ENCODE measurements at places on chromosomes 12 and 14.
A peak's percentile ranks its signal among the peaks of the same experiment; 100 is the strongest.

GRCh38 chr12:129185855-129186254, 332.6 kb downstream of the GLT1D1 start:
- DNase-seq, result no peak

- no peak for DNase-seq
Measured at GRCh38 chr14:39015360-39015961, 87.6 kb downstream of the SEC23A start.

DNA sequence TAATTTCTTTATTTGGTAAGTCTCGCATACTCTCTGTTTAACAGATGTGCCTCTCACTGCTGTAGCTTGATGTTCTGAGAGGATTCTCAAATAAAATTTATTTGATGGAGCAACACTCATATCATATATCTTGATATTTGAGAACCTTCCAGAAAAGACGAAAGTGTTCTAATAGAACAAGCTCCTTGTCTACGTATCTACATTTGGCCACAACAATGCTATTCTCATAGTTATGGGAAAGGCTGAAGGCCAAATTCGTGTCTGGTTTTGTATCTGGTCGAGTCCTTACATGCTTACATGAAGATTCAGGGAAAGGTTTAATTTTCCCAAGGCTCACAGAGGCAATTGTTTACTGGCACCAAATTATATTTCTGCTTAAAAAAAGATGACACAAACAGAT, 186.7 kb upstream of the SLC38A2 start:
- no peak for DNase-seq

DNA sequence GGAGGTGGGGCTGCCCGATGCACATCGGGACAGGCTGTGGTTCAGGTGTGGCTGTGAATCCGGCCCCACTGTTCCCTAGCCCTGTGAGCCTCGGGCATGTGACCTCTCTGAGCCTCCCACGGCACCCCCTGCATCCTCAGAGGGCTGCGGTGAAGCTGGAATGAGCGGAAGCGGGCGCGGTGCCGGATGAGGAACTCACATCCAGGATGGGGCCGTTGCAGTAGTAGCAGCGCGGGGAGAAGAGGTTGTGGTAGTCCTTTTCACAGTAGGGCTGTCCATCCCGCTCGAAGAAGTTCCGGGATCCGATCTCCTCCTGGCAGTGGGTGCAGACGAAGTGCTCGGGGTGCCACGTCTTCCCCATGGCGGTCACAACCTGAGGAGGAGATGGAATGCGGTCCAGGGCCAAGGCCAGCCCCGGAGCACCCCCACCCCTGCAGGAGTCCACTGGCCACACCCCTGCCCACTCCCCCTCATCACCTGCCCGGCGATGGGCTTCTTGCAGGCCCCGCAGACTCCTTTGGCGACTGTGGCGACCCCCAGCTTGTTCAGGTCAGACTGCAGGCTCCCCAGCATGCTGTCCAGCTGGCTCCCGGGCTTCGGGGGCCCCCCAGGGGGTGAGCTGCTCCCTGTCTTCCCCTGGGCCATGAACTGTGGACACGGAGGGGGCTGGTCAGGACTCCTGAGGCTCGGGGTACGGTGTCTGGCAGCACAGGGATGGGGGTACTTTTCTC, 13.9 kb upstream of the RPLP0 start:
- no peak for DNase-seq

DNA sequence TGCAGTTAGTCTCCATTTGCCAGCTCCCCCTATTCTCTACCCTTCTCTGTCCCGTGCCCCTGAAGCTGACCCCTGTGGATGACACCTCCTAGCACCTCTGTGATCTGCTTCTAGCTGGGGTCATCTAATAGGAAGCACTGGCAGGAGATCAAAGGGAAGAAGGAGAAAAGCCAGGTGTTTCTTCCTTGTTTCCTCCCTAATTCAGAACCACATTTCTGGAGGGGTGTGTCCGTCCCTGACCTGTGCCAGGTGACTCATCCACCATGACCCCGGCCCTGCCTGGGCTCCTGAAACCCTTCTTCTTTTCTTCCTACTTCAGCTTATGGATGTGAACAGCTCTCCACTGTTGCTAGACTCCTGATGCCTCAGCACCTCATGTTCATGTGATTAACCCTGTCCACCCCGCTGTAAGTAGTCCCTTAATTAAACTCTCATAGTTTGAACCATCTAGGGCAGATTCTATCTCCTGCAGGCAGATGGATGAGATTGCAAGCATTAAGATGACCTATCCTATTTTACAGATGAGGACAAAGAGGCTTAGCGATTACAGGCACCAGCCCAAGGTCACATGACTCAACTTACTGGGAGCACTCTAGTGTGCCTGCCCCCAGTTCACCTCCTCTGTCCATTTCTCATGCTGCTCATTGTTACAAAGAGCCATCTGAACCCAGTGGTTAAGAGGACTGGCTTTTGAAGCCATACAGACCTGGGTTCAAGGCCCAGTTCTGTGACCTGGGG, 770.5 kb downstream of the MED13L start:
- DNase-seq, result no peak

DNA sequence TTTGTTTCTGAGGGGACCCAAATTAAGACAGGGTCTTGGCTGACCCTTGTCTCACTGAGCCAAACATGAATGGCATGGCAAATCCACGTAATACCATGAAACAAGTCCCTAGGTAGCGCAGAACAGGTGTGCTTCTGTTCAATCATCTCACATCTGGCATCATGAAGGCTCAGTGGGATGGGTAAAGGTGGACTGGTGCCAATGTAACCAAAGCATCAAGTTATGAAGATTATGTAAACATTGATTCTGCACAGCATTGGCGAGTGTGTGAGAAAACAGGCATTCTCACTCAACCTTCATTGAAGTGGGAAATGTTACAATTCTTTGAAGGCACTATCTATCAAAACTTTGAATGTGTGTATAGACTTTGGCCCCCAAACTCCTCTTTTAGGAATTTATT, 41.9 kb downstream of the PTGER2 start:
- DNase-seq, result no peak

DNA sequence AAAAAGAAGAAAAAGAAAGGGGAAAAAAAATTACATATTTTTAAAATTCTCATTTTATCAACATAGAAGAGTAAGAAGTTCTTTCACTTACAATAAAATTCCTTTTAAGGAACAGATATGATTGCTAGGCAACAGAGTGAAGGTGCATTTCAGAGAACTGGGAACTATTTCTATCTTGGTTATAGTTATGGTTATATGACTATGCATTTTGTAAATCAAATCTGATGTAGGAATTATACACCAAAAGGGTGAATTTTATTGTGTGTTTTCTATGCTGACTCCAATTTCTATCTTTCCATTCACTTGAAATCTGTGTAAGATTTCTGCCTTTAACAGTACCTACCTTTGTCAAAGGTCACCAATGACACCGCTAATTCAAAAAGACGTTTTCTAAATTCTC, 50.1 kb downstream of the HNRNPC start:
- no peak for DNase-seq

DNA sequence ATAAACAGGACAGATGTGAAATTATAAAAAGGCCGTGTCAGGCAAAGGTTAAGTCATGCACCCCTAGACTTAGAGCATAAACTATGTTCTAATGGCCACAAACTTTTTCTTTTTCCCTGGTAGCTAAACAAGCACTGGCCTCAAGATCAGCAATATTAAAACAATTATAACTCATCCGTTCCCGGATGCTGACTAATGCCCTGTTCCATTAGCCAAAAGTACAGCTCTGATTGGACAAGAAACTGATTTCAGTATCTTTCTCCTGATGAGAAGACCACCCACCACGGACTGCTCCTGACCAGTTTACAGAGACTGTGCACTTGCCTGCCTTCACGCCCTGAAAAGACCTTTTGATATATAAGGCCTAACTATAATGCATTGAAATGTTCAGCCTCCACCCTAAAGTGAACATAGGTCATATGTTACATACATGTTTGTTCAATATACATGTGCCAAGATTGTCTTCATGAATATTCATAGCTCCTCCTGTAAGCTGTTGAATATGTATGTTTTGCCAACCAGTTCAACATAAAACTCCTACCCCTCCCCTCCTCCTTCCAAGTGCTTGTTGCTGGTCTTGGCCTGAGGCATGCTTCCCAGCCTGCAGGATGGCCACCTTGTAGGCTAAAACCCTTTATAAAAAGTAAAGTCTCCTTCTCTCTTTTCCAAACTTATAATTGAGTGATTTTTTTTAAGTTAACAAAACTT, 162.0 kb downstream of the IPO8 start:
- no peak for DNase-seq

DNA sequence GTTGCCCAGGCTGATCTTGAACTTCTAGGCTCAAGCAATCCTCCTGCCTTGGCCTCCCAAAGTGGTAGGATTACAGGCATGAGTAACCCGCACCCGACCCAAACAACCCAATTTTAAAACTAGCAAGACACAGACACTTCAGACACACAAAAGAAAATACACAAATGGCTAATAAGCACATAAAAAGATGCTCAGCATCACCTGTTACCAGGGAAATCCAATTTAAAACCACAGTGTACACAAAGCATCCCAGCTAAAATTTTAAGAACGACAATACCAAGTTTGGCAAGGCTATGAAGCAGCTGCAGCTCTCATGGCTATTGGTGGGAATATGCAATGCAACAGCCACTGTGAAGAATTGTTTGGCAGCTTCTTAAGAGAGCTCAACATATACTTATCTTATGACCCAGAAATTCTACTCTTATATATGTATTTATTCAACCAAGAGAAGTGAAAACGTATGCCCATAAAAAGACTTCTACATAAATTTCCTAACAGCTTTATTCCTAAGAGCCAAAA, 42.0 kb downstream of the BDKRB1 start:
- no peak for DNase-seq

DNA sequence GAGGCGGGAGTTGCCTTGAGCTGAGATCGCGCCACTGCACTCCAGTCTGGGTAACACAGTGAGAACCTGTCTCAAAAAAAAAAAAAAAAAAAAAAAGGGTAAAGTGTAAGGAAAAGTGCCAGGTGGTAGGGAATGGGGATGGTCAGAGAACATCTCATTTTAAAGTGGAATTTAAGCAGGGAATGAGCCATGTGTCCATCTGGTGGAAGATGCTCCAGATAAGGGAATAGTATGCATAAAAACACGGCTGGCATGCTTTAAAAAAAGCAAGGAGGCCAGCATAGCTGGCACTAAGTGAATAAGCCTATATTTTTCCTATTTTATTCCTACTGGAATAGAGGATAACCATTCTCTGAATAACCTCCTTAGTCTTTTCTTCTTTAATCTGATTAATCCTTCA, 33.7 kb downstream of the FAM186A start:
- no peak for DNase-seq

GRCh38 chr12:69064734-69065443, 131.9 kb upstream of the CPM start:
- DNase-seq, result no peak

DNA sequence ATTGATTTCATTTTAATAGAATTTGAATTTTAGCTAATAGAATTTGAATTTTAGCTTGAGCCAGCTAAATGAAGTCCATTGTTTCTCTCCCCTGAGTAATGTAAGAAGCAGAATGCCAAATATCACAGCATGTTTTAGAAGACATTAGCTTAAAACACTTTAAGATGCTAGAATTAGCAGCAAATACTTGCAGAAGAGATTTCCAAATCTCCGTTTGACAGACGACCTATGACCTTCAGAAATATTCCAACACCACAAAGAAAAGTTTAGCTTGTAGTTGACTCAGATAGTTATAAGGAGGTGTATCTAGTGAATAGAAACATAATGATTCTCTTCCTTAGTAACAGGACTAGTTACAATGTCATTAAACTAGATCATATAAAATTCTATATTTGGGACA, 51.7 kb upstream of the MYF6 start:
- DNase-seq, result no peak

DNA sequence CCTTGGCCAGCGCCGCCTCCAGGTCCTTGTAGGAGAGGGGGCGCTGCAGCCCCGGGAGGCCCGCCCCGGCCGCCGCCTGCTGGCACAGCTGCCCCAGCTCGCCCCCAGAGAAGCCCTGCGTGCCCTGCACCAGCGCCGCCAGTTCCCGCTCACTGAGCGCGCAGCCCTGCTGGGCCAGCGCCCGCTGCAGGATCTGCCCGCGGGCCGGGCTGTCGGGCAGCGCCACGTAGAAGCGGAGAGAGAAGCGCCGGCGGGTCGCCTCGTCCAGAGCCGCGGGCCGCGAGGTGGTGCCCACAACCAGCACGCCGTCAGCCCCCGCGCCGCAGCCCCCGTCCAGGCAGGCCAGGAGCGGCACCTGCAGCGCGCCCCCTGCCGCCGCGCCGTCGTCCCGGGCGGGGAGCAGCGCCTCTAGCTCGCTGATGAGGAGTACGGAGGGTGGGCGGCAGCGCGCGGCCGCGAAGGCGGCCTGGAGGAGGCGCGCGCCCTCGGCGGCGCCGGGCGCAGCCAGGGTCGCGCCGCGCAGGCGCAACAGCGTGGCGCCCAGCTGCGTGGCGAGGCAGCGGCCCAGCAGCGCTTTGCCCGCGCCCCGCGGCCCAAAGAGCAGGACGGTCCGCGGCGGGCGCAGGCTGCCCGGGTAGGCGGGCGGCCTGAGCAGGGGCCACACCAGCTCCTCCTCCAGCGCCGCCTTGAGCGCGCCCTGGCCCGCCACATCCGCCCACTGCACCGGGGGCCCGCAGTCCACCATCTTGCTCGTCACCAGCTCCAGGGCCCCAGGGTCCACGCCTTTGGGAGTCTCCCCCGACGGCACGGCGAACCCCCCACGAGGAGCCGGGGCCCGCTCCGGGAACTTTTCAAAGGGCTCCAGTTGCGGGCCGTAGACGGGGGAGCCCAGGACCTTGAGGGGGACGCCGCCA, 27.7 kb downstream of the FIGNL2 start:
- peak; percentile 64 for DNase-seq

- DNase-seq, result no peak
Measured at GRCh38 chr14:69046476-69046860, 67.4 kb upstream of the ACTN1 start.

DNA sequence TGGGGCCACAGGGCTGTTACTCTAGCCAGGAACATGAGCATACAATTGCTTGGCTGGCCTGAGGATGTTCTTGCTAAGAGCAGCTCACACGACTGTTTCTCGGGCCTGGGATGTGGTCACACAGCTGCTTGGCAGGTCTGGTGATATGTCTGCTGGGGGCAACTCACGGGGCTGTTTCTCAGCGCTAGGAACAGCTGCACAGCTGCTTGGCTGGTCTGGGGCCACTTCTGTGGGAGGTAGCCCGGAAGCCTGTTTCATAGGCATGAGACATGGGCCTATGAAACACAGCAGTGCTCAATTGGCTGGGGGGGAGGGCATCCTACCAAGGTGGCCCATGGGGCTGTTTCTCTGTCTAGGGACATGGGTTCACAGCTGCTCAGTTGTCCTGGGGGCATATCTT, 73.4 kb upstream of the DDHD1 start:
- DNase-seq, result no peak

Measured in stimulated activated CD8-positive, alpha-beta memory T cell treated with anti-CD3 and anti-CD28 coated beads, Interleukin-2, amount 100 ng/mL, for 1 hour (primary cell).